ENCODE measurements at places on chromosomes 7 and 10.

DNA sequence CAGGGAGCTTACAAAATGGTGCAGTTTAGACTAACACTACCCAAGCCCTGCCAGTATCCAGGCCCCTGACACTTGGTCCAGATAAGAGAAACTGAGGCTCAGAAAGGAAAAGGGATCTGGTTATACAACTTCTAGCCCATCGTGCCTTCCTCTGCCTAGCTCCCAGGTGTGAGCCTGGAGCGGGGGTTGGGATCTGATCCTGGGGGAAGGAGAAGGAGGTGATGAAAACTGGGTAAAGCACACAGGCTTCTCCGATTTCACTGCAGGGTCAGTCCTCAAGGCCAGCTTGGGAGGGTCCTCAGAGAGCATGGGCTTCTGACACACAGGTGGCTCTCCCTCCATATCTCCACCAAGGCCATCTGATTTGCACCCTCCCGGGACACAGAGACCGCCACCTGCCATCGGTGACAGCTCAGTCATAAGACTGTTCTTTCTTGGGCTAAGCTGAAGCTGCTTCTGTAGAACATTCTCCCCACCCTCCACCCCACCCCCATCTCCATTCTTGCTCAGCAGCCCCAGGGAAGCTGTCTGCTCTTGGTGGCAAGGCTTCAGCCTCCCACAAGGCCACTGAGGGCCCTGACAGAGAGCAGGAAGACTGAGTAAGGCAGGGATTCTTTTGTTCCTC, 16.4 kb downstream of the SRRM3 start:
- no peak for DNase-seq

DNA sequence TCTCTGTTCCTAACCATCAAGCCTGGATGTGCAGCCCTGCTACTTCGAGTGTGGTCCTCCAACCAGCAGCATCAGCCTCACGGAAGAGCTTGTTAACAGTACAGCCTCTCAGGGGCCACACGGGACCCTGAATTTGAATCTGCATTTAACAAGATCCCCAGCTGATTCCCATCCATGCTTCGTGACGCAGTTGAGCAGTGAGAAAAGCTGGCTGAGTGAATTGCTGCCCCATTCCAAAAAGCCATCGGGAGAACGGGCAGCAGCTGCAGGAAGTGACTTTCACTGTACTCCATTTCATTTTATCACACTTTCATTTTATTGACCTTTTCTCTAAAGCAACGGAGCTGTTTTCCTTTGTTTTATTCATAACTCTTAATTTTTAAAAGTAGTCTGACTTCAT, 22.5 kb downstream of the FAM171A1 start:
- no peak for DNase-seq

DNA sequence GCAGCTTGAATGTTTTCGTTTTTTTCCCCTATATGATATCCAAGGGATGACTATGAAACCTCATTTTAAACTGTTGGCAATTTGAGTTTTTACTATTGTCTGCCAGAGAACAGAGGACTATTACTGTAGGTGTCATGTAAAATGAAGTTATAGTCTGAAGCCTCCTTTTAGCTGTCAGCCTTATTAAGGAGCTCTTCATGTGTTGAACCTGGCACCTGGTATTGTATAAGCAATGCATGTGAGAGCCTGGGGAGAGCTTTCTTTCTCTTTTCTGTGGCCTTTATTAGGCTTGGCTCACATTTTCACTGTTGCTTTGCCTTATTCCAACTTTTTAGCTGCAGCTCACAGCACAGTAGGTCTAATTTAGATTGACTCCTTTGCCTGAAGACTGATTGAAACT, 119.1 kb upstream of the FOXP2 start:
- DNase-seq = no peak

GRCh38 chr7:121459148-121459547, 63.0 kb upstream of the FAM3C start:
- no peak for DNase-seq

- no peak for DNase-seq
Observed at GRCh38 chr7:83504330-83504729, 144.6 kb downstream of the SEMA3E start.

DNA sequence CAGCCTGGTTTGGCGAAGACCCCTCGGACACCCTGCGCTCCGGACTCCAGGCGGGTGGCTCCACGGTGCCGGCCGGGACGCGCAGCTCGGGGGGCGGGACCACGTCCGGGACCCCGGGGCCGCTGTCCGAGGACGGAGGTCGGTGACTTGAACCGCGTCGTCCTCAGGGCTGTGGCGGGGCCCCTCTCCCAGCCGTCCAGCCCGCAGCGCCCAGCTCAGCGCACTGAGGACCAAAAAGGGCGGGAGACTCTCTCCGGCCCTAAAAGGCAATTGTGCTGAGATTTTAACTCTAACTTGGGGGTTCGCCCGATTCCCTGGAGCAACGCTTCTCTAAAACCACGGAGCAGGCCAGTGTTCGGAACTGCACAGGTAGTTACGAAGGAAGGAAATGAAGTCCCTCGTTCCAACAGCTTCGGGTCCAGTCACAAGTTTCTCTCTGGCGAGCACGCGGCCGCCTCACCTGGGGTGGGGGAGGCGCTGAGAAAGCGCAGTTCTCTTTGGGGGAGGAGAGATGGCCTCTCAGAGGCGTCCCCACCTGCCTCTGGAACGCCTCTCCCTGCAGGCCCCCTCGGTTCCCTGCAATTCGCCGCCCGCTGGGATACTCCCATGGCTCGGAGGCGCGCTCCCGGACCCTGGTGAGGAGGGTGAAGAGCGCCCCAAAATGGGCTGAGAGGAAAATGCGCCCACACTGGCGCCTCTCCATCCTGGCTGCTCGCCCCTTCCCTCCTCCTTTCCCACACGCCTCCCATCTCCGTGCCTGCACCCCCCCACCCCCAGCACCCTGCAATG, 352.7 kb downstream of the DNAJB6 start:
- no peak for DNase-seq

- no peak for DNase-seq
Observed at GRCh38 chr7:100865938-100866728, 1.1 kb upstream of the TRIP6 start.

DNA sequence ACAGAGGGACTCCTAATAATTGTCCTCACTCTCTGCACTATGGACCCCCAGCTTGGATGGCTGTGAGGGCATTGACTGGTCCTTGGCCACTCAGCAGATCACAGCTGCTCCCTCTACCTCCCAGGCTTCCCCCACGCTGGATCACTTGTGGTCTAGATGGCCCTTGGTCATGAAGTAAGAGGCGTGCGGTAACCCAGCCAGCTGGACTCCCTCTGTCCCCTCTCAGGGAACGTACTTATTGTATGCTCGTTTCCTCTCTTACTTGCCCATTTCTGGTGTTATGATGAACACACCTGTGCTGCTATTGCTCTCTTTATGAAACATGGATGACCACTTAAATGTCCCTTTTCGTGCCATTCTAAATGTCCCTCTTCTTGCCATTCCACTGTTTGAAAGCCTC, 19.3 kb downstream of the ADAMTS14 start:
- DNase-seq = no peak

- no peak for DNase-seq
Observed at GRCh38 chr7:17600340-17600752, 301.9 kb downstream of the AHR start.

- no peak for DNase-seq
Observed at GRCh38 chr10:24251547-24251946, 42.6 kb downstream of the KIAA1217 start.

DNA sequence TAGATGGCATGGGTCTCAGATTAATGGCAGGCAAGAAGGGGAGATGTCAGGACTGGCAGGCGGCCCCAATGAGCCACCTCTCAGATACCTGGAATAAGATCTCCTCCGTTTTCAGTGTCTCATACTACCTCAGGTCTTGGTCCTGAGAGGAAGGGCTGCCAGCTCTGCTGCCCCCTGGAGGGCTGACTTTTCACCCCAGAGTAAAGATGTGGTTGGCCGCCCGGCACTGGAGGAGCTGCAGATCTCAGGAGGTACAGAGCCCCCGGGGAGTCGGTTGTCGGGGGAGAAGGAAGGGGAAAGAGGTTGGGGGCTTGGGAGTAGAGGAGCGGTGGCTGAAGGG, 642 bp upstream of the COL13A1 start:
- no peak for DNase-seq

GRCh38 chr10:97825020-97825760, 24.5 kb upstream of the GOLGA7B start:
- DNase-seq = no peak

DNA sequence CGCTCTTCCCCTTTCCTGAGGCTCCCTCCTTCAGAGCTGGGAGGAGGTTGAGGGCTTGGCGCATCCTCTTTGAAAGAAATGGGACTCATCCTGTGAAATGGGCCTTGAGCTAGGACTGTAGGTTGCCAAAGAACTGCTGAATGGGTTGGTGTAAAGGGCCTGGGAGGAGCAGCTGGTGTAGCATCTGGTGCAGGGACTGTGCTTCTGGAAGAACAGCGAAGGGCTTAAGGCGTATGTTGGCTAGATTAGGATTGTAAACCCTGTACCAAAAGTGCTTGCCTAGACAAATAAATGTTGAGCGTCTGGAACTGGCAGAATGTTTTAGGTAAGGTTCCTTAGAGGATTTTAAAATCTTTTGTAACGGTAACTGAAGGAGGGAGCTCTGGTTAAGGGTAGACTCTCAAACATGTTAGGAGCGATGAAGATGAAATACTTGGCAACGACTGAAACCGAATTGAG, 563 bp downstream of the STAM start:
- DNase-seq = no peak
